Retina (tissue), 1 donor: ENCODE measurements at places on chromosomes 16 and 17.

GRCh38 chr17:78908426-78908825 is 5.4 kb upstream of the CEP295NL start:
- no peak for DNase-seq

GRCh38 chr16:17204644-17205043 is 266.1 kb downstream of the XYLT1 start:
- DNase-seq: no peak

DNA sequence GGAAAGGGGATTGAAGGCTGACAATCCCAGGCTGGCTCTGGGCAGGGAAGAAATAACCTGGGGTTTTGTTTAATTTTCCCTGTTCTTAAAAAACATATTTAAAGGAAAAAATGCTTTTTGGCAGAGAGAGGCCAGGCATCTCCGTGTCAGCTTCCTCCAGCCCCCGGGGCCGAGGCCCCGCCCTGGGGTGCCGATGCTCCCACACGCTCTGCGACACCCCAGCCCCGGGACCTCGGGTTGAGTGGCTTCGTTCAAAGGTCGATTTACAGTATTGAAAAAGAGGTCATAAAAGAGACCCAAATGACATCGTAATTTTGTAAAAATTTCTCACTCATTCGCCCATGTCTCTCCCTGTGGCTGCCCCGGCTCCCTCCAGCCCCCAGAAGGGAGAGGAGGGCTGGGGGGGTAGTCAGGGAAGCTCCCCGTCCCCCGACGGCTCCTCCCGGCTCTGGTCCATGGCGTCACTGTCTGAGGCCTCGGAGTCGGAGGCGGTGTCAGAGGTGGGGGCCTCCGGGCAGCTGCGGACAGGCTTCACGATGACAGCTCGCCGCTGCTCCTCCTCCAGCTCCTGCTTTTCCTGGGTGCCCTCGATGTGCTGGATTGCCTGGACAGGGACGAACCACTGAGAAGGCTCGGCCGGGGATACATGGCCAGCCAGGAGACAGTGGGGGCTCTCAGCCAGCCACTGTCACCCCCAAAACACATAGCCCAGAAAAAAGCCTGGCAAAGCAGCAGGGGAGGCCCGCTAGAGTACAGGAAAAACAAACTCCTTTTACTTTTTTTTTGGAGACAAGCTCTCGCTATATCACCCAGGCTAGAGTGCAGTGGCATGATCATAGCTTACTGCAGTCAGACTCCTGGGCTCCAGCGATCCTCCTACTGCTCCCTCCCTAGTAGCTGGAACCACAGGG is 14.9 kb downstream of the TFAP4 start:
- no peak for DNase-seq

DNA sequence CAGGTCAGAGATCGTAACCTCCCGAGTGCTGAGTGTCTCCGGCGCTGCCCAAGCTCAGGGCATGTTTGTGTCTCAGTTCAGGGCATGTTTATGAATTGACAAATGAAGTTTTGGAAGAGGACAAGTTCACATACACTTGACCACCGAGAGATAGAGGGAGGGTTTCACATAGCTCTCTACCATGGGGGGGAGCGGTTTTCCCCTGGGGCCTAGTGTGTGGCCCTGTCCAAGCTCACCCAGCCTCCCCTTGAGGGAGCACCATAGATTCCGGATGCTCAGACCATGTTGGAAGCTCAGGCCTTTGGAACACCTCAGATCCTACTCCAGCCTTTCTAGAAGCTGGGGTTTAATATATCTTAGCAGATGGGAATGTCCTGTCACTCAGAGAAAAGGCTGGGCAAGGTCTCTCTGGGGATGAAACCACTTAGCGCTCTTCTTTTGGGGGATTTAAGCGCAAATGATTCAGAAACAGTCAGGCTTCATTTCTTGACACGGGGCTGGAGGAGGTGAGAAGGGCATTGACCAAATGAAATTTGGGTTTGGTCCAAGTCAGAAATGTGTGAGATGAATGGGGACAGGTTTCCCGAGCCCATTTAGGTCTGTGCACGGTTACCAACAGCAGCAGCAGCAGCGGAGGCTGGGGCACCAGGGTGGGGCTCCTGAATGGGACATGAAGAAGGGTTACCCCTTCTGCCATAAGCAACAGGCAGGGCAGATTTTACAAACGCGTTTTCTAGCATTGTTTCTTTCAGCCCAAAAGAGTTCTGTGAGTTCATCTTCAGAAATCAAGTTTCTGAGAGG is 96.6 kb downstream of the METRNL start:
- DNase-seq: no peak

DNA sequence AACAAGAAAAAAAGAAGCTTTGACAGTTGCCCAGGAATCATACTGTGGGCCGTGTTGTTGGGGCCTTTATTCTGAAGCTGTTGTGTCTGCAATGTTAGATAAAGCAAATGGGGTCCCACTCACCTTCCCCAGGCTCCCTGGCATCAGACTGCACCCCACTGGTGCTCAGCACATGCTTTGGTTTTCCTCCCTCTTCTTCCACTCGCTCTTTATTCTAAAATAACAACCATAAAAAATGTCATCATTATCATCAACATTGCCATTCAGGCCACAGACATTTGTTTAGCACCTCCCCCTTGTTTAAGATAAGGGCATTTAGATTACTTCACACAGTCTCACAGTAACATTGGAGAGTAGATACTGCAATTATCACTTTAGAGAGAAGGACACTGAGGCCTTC is 8.2 kb downstream of the MYLK3 start:
- DNase-seq: no peak

DNA sequence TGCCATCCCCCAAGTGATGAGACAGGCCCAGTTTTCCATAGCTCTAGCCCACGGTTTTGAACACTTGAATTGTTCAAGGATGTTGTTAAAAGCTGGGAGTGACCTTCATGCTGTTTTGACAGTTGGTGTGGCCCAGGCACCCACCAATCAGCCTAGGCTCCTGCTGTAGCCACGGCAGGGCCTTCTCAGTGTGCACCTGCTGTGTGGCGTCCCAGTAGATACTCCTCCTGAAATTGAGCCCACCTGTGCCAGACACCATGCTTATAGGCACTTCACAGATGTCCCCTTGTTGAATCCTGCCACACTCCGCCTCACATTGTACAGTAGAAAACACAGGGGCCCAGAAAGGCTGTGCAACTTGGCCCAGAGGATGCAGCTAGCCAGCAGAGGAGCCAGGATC is 86.4 kb downstream of the SOCS1 start:
- DNase-seq: no peak

GRCh38 chr16:83762141-83762991 is 45.4 kb upstream of the HSBP1 start:
- DNase-seq: peak; percentile 54

DNA sequence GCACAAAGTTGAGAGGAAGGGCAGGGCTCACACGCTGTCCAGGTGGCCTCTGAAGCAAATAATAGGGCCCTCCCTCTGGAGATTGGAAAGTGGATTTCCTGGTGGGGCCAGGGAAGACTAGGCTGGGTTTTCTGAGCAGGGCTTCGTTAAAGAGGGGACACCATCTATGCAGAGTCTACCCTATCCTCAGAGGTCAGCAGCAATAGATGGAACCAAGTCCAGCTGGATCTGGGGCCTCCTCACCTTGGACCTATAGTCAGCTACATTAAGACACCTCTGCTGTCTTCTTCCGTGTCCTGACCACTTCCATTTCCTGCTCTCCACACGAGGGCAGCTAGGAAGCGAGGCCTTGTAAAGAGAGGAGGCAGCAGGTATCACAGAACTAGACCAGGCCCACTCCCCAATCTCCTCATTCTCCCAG is 14.7 kb upstream of the ST6GALNAC1 start:
- no peak for DNase-seq

GRCh38 chr16:57690782-57691471 is 3.7 kb upstream of the DRC7 start:
- no peak for DNase-seq

DNA sequence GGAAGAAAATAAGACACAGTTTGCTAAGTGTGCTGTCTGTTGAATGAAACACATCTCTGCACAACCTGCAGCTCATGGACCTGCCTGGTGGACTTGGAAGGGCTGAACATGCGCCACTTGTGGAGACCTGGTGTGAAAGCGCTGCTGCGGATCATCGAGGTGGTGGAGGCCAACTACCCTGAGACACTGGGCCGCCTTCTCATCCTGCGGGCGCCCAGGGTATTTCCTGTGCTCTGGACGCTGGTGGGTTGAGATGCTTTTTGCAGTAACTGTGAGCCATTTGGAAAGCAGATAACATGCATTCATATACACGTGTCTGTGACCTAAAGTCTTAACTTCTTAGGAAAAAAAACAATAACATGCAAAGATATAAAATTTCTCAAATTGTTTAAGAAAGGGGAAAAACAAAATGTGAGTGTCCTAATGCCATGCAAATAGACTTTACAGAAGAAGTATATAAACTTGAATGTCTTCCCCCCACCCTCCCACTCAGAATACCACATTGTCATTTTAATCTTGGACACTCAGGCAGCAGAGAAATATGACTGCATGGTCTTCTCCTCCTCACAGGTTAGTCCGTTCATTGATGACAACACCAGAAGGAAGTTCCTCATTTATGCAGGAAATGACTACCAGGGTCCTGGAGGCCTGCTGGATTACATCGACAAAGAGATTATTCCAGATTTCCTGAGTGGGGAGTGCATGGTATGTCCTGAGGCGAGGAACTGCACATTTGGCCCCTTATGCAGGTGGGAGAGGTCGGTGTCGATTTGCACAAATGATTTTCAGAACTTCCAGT is 65.6 kb downstream of the SEC14L1 start:
- no peak for DNase-seq

- peak; percentile 50 for DNase-seq
Observed at GRCh38 chr17:34584805-34585416, 5.5 kb downstream of the TMEM132E start.

- no peak for DNase-seq
Observed at GRCh38 chr16:55734665-55735064, 78.9 kb downstream of the SLC6A2 start.

DNA sequence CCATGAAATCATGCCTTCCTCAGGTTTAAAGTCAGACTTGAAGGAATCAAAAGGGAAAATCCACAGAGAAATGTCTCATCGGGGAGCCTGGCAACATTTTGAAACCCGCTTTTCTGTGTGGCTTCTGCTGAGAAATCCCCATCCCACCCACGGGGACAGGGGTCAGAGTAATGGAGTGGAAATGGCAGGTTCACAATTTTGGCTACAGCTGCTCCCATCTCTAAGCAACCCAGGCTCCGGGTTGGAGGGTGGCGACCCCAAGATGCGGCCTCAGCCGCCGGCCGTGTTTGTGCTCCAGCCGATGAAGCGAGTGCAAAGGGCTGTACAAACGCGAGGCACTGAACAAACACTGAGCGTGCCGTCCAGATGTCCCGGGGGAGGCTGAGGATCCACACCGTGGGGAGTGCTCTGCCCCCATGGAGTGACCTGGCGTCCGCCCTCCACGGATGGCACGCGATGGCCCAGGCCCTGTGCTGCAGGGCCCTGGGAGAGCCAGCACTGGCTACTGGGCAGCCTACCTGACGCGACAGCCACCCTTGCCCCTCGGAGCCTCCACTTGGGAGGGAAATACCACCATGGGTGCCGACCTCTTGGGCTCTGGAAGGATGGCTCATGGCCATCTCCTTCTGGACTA is 22.2 kb downstream of the SLC43A2 start:
- peak; percentile 78 for DNase-seq

GRCh38 chr17:44910231-44911106 is 4.8 kb downstream of the GFAP start:
- no peak for DNase-seq

DNA sequence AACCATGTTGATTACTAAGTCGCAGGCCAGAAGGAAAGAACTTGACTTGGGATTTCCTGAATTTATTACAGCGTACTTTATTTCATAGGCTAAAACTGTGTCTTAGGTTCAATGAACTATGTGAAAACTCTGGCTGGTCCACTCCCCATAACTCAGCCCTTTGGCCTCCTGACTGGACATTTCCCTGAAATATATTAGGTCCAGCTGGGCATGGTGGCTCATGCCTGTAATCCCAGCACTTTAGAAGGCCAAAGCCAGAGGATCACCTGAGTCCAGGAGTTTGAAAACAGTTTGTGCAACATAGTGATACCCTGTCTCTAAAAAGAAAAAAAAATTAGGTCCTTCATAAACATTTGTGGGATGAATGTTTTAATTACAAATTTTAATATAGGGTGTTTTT is 97.0 kb downstream of the CYLD start:
- no peak for DNase-seq

- no peak for DNase-seq
Observed at GRCh38 chr17:6099492-6099891, 29.3 kb downstream of the WSCD1 start.

DNA sequence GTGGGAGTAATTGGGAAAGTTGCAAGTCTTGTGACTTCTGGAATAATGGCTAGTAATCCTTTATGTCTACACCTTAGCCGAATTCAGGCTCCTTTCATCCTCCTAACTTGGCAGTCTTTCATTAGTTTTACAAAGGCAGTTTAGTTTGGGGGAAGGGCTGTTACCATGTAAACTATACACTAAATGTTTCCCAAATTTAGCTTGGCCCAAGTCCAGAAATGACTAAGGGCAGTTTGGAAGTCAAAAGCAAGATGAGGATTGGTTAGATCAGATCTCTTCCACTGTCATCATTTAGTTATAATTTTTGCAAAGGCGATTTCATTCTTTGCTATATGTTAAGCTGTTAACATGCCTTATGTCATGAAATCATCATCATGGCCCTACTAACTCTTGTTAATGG is 115.4 kb upstream of the CACNG3 start:
- DNase-seq: no peak
